ENCODE measurements at places on chromosomes 5 and 9.

GRCh38 chr5:146662229-146662628, 146.2 kb upstream of the GPR151 start:
- no peak for DNase-seq

- no peak for DNase-seq
These were observed 556.1 kb downstream of the CDH9 start for GRCh38 chr5:26482076-26482809.

DNA sequence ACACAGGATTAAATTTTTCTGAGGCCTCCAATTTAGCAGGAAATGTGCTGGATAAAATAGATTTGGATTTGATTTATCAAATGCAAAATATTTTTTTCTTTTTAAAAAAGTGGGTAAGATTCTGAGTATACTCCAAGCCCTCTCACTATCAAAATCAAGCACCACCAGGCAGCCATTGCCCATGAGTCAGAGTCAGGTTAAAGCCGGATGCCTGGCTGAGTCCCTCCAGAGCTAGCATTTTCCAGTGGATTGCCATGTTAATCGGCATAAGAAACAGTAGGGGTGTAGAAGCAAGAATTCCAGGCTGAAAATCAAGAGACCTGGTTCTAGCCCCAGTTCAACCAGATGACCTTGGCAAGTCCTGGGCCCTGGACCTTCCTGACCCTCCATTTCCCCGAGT, 85.3 kb downstream of the FAM114A2 start:
- DNase-seq = no peak

DNA sequence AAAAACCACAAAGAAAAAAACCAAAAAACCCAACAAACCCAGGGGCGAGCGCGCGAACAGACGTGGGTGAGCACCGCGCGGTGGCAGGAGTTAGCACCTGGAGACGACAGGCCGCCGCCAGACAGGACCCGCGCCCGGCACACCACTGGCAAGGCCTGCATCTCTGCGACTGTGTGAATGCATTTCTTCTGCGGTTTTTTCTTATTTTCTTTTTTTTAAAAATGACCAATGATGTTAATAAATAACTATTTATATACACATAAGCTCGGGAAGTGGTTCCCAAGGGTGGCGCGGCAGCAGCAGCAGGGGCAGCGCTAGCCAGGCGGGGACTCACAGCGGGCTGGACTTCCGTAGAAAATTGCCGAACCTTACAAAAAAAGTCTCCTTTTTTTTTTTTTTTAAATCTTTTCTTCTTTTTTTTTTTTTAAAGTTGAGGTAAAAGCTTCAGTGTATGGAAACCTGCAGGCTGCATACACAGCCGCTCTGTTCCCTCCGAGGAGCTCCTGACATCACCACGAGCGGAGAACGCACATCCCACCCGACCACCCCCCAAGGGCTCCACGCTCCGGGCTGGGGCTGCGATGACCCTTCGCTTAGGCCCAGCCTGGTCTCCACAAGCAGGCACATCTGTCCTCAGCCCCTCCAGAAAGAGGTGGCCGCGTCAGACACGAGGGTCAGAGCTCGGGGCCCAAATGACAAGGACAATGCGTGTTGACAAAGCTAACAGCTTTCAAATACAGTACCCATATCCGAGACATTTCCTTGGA, 7.4 kb downstream of the BRD3OS start:
- DNase-seq = no peak

DNA sequence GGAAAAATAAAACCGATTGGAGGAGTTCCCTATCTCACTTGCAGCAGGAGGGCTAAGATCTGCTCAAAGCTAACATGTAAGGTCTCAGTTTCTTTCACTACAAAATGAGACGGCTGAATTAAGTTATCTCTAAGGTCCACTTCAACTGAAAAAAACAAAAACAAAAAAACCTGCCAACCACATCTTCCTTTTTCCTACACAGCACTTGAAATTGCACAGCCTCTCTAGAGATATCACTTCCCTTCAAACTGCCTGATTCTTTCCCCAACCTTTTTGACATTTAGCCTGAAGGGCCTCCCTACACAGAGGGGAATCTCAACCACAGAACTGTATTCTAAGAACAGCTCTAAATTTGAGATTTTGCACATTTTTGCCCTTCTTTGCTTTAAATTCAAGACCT, 227.9 kb upstream of the TARS1 start:
- no peak for DNase-seq
